ENCODE measurements at places on chromosomes 4 and X.

DNA sequence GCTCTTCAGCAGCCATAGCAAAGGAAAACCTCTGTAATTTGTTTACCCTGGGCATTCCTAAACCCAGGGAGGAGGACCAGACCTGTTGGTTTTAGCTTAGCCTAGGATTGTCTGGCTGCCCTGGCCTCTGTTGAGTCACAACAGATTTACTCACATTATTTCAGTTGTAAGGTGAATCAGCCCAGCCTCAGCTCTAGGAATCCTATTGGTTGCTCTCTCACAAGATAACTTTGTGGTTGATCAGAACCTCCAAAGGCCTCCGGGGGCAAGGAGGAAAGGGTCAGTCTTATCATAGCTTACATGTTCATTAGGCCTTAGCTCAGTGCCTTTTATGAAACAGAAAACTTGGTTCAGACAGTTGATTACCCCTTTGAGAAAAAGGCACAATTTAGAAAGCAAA lies 41.0 kb downstream of the PDK3 start:
- DNase-seq: no peak

- no peak for DNase-seq
Measured at GRCh38 chr4:176988226-176988625, 195.5 kb upstream of the VEGFC start.

GRCh38 chr4:8607603-8608481 lies 15.3 kb downstream of the CPZ start:
- DNase-seq: no peak

GRCh38 chr4:48047421-48047844 lies 30.9 kb downstream of the NIPAL1 start:
- DNase-seq: no peak

DNA sequence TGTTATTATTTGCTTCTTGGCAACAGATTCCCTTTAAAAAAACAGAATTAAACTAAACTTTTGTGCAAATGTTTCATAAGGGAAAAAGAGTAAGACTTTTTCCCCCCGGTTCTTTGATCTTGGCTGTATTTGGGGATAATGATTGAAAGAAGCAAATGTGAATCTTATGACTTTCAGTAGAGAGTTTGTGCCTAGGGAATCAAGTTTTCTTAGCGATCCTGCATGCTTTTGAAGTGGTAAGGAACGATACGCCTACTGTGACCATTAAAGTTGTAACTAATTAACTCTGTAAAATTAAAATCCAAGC lies 9.0 kb downstream of the ATP10D start:
- DNase-seq: no peak

DNA sequence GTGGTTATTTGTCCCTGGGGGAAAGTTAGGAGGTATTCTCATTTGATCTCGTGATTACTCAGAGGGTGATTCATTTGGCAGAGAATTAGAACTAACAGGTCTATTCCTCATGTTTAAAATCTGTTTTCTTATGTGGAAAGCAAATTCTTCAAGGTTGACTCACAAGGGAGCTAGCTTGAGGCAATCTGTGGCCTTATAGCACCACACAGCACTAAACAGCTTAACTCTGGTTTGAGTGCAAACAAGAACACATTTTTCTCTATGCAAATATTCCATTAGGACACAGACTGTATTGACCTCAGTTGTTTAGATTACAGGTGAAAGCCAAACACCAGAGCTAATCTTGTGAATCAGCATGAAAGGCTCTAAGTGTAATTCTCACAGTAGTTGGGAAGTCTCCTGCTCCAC lies 694.4 kb upstream of the POU3F4 start:
- no peak for DNase-seq

DNA sequence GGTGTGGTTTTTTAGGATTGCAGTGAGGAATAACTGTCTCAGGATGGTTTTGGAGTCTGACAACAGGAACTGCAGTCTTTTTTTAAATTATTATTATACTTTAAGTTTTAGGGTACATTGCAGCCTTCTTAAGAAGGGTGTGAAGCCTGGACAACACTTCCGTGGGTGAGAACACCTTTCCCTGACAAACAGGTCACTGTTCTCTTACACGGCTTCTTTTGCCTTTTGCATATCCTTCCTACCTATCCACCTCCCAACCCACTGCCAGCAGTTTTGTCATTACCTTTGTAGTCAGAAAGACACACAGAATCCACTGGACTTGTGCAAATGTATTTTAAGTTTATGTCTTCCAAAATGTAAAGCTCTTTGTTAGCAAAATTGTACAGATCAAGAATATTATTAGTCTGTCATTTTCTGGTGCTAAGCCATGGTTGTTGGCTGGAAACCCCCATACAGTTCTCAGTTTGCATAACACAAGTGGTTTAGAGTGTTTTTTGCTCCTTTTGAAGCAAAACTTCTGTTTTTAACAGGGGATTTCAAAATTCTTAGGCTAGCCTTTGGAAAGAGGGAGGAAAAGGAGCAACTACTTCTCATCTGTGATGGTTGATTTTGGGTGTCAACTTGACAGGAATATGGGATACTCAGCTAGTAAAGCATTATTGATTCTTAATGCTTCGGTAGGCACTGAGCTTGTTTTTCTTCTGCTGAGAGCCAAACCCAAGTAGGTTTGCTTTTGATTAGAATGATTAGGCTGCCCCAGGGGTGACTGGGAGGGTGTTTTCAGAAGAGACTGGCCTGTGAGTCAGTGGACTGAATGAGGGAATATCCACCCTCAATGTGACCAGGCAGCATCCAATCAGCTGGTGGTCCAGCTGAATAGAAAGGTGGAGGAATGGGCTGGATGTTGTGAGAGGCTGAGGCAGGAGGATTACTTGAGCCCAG lies 29.4 kb upstream of the KLHL2 start:
- no peak for DNase-seq

DNA sequence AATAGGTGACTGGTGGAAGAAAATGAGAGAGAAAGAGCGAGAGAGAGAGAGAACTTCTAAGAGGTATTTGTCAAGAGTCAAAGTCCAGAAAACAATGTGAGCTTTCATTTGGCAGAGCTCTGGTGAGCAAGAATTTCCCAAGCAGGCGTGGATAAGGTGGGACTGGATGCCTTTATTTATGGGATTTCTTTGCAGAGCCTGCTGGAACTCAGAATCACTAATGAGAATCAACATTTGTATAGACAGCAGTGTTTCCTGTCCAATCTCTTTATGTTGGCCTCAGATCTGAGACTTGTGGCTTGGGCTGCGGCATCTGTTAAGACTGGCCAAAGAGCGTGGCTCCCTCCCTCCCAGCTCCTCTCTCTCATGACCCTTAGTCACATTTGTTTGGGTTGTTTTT lies 67.9 kb upstream of the TBL1X start:
- DNase-seq: no peak

DNA sequence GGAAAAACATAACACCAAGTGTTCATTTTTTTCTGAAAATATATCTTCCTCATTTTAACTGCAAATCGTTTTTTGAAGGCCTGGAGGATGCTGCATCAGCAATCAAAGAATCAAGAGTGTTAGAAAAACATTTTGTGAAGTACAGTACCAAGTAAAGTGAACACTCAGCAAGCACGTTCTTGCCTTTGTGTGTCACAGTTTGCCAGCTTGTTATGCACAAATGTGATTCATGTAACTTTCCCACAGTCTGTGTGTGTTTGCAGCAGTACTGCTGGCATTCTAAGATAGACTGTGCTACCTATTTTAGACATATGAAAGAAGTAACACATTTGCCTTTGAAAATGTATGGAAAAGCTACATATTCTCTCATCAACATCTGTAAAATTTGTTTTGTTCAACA lies 1617.7 kb downstream of the RPA4 start:
- no peak for DNase-seq

GRCh38 chrX:9153300-9153699 lies 119.4 kb upstream of the FAM9B start:
- DNase-seq: no peak

GRCh38 chr4:173360587-173361221 lies 10.1 kb upstream of the SAP30 start:
- peak; percentile 4 for DNase-seq

DNA sequence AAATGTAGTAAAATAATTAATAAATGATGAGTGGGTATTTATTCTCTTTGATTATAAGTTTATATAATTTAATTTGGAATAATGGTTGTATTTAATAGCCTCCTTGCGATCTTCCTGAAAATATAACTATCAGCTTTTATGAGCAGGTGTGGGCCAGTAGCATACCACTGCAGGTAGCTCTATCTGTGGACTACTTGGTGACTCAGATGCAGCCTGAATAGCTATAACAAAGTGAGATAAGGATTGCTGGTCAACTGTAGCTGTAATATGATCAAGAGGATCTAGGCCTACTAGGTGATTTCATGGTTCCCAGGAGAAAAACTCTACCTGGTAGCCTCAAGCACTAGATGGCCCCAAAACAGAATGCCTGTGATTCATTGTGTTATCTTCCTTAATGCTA lies 47.1 kb upstream of the BMP15 start:
- DNase-seq: no peak

GRCh38 chr4:61489927-61490326 lies 289.8 kb downstream of the ADGRL3 start:
- no peak for DNase-seq

GRCh38 chrX:120625371-120625770 lies 4.5 kb downstream of the C1GALT1C1 start:
- no peak for DNase-seq

DNA sequence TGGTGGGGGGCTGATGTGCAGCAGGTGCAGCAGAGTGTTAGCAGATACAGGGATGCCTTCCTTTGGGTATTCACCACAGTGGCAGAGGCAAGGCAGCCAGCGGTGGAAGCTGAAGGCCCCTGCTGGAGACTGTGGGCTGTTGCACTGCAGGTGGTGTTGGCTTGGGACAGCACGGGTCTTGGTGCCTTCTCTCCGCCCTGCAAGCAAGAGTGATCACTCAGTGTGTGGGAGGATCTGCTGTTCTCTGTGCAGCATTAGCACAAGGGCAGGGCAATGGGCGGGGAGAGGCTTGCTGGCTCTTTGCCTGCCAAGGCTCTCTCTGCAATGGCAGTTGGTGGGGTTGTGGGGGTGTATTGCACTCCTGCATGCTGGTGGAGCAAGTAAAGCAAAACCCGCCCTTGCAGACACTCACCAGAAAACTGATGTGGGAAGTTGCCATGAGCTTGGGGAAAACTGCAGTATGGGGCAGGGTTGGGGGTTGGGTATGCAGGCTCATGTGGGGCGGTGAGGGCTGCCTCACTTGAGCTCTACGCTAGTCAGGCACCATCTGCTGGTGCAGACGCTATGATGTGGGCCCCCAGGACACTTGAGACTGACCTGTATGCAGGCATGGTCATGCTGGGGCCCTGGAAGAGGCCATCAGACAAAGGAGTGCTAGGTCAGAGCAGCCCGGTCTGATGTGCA lies 820.8 kb upstream of the GRIA3 start:
- DNase-seq: no peak

GRCh38 chrX:31423609-31424189 lies 351.9 kb upstream of the FTHL17 start:
- no peak for DNase-seq

DNA sequence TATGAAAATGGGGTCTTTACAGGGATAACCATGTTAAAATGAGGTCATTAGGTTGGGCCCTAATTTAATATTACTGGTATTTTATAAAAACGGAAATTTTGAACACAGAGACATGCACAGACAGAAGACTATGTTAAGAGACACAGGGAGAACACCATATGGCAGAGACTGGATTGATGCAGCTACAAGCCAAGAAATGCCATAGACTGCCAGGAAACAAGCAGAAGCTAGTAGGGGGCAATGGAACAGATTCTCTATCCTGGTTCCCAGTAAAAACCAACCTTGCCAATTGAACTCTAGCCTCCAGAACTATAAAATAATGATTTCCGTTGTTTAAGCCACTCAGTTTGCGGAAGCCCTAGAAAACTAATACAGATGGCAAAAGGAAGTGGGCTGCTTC lies 6.6 kb upstream of the GUF1 start:
- DNase-seq: peak; percentile 61

DNA sequence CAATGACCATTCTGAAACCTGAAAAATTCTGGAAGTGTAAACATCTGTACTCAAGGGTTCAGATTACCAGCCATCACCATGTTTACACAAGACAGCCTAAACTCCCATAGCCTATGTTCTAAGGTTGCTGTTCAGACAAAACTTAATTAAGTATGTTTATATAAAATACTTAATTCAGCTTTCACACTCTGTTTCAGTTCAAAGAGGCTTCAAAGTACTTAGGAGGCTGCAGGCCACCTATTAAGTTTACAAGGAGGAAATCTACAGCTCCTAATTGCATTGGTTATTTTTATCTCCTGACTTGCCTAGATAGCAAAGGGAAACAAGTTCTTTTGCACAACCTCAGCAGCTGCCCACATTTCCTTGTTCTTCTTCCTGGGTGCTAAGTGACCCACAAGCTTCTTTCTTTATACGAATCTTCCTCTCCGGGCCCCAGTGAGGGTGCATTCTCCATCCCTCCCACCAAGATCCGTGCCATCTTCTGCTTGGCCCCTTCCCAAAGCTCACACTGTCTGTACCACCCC lies 2.0 kb downstream of the GAK start:
- DNase-seq: no peak

DNA sequence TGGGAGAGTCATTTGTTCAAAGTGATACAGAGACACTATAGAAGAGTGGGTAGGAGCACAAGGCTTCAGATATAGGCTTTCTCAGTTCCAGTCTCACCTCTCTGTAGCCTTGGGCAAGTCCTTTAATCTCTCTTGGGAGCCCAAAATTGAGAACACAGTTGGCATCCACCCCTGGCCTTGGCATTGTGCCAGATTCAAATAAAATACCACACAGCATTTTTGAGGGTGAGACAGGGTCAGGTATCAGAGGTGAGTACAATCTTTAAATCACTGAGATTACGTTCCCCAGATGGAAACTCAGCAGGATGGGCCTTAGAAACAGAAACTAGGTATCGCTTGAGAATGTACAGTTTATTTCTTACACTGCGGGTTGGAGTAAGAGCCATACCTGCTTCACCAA lies 25.2 kb upstream of the SMIM10L2A start:
- DNase-seq: no peak

DNA sequence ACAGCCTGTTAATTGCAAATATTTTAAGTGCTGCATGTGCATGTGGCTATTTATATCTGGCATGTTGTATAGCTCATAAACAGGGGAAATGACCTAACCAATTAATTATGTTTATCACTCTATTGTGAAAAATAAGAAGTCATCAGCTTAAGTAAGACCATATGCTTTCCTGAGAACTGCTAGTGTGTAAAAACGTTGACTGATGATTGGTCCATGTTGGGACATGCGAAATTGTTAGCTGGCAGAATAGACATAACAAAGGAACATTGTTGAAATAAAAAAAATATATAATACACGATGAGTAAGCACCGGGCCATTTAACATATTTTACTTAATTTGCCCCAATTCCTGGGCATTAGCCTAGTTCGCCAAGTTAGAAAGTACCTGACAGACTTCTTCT lies 207.5 kb downstream of the ANK2 start:
- DNase-seq: no peak

DNA sequence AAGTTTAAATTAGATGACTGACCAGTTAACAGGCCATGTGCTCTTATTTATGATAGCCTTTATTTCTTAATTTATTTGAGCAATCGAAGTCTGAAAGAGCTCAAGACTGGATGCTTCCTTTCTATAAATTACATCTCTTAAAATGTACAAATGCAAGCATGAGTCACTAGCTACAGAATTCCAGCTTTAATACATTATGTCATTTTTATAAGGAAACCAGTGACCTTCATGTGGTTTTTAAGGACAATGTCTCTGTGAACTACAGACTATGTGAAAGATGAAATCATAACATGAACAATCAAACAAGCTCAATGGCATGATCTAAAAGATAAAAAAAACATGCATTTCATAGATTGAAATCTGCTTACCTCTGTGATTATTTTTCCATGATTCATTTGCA lies 15.4 kb downstream of the HTR2C start:
- DNase-seq: no peak

All from NCI-H446 (cell line).